Naive thymus-derived CD8-positive, alpha-beta T cell (primary cell): ENCODE measurements at places on chromosomes 4 and X.

GRCh38 chrX:7115557-7115956, 32.0 kb upstream of the STS start:
- DNase-seq, result no peak

GRCh38 chr4:31020363-31020762, 300.2 kb downstream of the PCDH7 start:
- no peak for DNase-seq

DNA sequence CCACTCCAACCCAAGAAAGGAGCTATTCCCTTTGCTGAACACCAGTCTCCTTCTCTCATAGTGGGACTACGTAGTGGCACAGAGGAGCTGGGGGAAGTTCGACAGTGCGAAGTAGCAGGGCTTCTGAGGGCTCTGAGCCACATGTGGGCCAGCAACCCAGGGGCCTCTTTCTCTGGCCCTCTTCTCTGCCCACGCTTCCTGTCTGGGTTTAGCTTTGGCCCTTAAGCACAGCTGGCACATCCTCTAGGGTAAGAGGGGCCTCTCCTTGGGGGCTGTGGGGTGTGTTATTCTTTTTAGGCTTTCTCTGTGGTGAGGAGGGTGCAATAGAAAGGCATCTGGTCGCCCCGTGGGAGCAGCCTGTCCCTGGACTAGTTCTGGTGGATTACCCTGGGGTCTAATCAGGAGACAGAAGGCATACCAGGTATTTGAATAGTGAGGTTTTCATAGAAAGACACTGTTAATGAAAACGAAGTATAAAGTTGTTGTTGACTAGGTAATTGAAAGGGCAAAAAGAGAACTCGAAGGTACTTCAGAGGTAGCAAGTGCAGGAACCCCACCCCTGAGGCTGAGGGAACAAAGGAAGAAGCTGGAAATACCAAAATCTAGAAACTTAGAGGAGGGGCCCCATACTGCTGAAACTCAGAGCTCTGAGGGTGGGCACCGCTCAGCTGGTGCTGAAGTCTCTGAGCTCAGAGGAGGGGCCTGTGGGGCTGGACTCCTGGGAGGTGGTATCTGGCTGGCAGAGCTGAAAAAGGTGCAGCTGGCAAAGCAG, 151.9 kb upstream of the RPS6KA3 start:
- no peak for DNase-seq

DNA sequence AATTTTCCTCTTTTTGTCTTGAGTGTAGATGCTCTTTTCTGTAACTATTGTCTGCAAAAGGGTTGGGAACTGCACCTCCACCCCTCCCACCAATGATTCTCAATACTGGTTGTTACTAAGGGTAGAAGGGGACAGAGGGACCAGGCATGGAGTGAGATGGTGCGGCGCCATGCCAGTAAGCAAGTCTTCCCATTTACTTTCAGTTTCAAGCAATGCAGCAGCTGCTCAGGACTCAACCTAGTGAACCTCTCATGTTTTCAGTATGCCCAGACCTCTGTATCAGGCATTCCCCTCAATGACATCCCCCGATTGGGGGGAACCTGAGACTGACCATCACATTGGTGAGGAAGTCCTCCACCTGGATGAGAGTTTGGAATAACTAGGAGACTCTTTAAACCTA, 41.5 kb downstream of the ZNF81 start:
- DNase-seq, result no peak

DNA sequence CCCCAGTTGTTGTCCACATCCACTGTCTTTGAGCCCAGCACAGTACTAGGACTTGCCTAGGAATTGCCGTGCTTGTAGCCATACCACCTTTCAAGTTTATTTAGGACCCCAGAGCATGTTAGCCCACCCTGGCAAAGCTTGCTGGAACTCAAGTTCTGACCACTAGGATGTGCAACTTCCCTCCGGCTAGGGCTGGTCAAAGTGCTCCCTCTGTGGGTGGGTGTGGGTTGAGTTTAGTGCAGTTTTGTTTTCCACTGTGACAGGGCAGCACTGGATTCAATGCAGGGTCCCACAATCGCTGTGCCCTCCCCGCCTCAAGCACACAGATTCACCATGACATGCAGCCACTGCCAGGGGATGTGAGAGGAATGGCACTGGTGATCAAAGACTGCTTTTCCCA, 96.0 kb downstream of the RASGEF1B start:
- DNase-seq, result no peak

DNA sequence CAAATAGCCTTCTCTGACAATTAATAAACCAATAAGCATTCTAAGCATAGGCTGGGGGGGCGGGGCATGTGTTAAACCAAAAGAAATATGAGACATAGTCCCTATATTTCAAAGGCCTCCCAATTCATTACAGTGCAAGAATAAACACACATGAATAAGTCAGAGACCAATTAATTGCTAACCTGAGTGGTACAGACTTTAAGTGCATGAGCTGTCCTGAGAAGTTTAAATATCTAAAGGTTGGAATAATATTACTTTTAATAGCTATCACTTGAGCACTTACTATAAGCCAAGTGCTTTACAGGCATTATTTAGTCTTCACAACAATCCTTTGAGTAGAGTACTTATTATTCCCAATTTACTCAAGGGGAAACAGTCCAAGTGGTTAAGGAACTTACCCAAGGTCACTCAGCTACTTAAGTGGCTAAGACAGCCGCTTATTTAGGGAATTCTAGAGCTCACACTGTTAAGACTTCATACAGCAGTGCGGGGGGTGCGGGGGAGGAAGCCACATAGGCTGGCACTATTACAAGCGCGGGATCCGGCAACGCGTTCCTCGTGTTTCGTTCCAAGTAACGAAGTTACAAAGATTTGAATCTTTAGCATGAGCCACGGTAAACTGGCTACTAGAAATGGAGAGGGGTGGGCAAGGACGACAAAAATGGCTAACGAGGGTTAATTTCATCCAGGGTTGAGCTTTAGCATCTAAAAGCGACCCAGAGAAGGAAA, 1.4 kb downstream of the THOC2 start:
- no peak for DNase-seq

- no peak for DNase-seq
These were observed 157.6 kb downstream of the MAB21L2 start for GRCh38 chr4:150739591-150739990.

GRCh38 chr4:47827343-47828047, 10.4 kb downstream of the CORIN start:
- DNase-seq, result no peak

- DNase-seq, result no peak
These were observed 372.6 kb upstream of the TECRL start for GRCh38 chr4:64781737-64782326.

DNA sequence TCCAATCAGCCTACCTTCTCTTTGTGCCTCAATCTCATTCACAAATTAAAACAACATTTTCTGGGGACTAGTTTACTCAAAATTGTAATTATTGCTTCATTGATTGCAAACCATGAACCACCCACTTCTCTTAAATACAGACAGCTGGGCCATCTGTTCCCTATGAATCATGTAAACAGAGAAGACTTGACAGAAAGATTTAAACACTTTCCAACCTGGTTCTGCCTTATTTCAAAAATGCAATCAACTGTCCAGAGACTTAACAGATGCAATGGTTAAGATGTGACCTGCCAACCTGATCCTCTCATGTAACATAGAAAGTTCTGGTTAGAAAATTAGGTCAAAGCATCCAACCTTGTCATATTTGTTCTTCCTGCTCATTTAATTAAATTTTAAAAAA, 20.8 kb upstream of the SERTM2 start:
- no peak for DNase-seq

GRCh38 chr4:186144946-186145569, 40.6 kb downstream of the FAM149A start:
- DNase-seq, result no peak

DNA sequence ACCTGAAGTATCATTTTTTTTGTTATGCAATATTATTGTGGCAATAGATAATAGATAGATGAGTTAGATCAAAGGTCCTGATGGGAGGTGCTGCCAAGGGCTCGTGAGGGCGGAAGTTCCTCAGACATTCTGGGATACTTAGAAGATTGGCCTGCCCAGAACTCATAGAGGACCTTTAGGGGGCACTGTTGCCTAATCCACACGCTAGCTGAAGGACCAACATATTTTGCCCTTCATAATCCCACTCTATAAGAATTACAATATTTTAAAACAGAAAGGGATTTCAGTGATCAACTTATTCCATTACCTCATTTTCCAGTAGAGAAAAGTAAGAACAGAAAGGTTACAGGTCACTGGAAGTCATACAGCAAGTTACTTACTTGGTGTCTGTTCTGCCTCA, 22.9 kb upstream of the COX7B2 start:
- no peak for DNase-seq

DNA sequence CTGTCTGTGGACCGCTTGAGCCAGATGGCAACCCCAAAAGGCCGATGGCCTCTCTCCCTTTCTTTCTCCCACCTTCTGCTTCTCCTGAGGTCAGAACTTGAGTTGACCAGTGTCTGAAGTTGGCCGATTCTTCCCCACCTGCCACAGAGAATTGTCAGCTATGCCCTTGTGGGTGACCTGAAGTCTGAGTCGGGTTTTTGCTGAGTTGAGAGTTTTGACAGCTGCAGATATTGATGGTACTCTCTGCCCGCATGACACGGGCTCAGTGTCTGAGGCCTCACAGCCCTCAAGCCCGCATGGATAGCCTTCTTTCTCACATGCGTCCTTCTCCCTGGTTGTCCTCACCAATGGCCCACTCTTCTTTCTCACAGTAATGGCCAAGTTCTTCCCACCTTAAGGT, 111.0 kb downstream of the EFNB1 start:
- no peak for DNase-seq

- peak; percentile 45 for DNase-seq
These were observed 50.0 kb upstream of the CLCN4 start for GRCh38 chrX:10106806-10107205.

DNA sequence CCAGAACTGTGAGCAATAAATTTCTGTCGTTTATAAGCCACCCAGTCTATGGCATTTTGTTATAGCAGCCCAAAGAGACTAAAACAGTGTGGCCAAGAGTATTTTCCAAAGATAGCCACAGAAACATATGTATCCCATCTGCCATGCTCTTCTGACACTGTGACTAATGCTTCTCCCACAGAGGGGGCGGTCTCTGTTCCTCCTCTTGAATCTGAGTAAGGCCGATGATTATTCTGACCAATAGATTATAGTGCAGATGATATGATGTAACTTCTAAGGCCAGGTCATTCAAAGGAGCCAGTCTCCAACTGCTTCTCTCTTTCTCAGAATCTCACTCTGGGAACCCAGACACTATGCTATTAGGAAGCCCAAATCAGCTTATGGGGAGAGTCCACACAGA, 570.7 kb downstream of the BCOR start:
- DNase-seq, result no peak

DNA sequence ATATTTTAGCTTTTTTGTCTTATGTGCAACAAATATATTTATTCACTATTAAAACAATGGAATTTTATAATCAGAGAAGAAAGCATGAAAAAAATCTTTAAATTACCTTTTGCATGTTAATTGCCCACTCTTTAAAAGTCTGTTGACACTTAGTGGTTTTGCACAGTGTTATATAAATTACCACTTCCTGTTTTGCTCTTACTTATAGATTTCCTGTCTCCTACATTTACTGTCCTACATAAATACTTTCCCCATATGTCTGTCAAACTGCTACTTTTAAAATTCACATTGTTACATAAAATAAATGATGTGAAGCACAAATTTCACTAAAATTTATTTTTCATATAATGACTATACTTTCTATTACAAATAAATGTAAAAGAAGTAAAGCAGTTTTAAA, 161.1 kb upstream of the NDST4 start:
- no peak for DNase-seq

GRCh38 chr4:74950200-74950599, 17.3 kb downstream of the PARM1 start:
- DNase-seq, result no peak

GRCh38 chr4:112288455-112288854, 2.8 kb upstream of the TIFA start:
- DNase-seq, result no peak

- no peak for DNase-seq
These were observed 16.2 kb upstream of the LAMP2 start for GRCh38 chrX:120485315-120485637.

DNA sequence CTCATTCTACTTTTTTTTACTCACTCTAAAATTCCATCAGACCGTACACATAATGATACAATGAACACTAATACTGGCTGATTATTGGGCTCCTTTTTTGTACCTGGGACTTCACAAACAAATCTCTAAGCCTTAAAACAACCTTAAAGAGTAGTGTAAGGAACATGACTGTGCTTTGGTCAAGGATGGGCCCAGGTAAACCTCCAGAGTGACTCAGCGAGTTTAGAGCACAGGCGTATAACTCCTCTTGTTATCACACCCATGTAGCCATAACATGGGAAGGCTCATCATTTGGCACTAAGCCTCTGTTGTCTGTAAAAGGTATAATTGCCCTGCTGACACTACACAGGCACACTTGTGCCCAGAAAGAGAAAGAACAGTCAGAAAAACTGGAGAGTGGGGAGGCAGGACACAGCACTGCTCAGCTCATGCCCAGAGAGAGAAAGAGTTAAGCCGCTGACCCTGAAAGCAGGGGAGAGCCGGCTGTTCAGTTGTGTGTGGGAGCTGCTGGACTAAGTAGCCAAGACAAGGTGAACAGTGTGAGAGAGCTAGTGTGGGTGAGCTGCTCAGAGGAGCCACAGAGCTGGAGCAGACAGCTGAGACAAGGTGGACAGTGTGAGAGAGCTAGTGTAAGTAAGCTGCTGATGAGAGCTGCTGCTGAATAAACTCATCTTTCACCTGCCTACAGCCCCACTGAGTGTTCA, 319.6 kb upstream of the BMP3 start:
- no peak for DNase-seq

DNA sequence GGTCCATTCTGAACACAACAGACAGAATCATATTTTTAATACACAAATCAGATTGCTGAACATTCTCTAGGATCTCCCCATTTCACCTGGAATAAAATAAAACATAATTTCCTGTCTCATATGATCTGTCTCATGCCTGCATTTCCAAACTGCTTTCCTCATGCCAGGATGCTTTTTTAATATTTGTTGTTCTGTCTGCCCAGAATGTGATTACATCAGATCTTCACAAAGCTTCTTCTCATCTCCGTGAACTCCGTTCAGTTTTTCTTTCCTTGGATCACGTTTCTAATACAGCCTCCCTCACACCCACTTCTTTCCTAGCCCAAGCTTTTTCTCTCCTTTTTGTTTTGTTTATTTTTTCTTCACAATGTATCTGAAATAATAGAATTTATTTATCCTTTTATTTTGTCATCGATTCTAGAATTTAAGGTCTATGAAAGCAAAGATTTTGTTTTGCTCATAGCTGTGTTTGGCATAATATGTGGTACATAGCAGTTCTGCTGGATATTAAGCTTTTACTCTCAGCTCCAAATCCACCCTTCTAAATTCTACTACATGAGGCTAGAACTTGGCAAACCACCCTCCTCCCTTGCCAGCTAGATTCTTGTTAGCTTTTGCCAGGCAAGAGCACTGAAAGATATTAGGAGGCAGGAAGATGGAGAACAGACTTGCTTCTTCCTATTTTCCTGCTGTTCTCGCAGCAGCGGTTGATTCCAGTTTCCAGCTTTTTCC, 165.5 kb upstream of the SLIT2 start:
- DNase-seq, result no peak

- DNase-seq, result no peak
These were observed 5.6 kb downstream of the ETDA start for GRCh38 chrX:135257469-135257868.
